Neural crest cell (in vitro differentiated cells): ENCODE measurements at places on chromosomes 6 and 20. TPM values are rescaled to one million over a fixed set of nuclear protein-coding genes. Genes with fewer than 3 reads are reported as not detected.

DNA sequence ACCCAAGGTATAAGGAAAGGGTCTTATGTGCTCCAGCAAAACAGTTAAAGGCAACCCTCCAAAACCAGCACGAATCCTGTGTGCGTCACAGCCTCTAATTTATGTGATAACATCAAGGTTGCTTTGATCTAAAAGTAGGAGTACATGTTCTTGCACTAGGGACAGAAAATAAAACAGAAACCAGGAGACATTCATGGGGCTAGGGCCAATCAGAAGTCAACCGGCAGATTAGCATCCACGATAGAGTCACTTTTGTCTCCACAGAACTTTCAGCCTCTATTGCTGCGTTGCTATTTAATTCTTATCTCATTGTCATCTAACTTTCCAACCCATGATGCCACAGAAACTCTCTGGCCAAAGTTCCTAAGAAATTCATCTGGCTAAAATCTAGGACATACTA lies 178.8 kb upstream of the PTCHD4 start:
- DNase-seq: no peak

DNA sequence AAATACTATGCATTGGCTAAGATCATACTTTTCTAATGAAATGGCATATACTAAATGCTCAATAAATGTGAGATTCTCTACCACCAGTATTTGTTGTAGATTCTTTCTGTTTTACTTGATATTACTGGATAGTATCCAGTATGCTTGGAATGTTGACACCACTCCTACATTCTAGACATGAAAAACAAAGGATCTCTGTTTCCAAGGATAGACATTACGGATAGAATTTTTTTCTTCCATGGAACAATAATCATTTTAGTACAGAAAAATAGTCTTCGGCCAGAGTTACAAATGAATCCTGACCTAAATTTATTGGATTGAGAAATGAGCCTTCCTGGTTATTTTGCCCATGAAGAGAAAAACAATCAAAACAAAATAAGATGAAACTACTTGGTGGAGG lies 258.2 kb upstream of the NT5E start:
- no peak for DNase-seq

- DNase-seq: no peak
These were observed 146.6 kb upstream of the BMP5 start for GRCh38 chr6:56021943-56022342.

Gene DSTN
- total RNA-seq: 91.9 and 98.7 TPM in 2 replicates

DNA sequence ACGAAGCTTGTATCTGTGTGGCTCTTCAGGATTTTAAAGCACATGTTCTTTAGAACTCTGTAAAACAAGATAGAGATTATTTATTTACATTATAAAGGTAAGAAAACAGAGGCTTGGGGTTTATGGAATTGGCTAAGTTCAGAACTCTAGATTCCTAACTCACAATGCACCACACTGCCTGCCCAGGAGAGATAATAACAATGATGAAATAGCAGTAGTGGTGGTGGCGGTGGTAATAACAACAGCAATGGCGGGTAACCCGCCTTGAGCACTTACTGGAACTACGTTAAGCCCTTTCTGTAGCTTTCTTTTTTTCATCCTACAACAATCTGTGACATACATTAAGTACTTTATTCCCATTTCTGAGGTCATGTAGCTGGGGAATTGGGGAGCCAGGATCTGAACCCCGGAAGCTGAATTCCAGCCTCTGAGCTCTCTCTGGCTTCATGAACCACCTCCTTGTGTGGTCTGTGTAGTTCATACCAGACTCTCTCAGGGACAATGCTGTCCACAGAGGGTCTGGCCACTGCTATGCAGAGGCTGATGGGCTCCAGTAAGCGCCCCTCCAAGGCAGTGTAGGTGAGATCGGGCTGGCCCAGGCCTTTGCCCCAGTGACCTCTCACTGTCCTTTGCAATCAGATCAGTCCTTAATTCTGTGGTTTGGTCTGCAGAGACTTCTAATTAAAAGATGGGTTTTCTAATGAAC lies 260.9 kb downstream of the SLC24A3 start:
- no peak for DNase-seq

- no peak for DNase-seq
These were observed 275.3 kb downstream of the TBC1D7 start for GRCh38 chr6:13053006-13053461.

Gene WFDC10B
- total RNA-seq: not detected in 2 replicates

- DNase-seq: no peak
These were observed 169.7 kb upstream of the TNFAIP3 start for GRCh38 chr6:137697267-137697938.

Gene PCIF1
- 36.4 and 36.5 TPM in 2 replicates for total RNA-seq

DNA sequence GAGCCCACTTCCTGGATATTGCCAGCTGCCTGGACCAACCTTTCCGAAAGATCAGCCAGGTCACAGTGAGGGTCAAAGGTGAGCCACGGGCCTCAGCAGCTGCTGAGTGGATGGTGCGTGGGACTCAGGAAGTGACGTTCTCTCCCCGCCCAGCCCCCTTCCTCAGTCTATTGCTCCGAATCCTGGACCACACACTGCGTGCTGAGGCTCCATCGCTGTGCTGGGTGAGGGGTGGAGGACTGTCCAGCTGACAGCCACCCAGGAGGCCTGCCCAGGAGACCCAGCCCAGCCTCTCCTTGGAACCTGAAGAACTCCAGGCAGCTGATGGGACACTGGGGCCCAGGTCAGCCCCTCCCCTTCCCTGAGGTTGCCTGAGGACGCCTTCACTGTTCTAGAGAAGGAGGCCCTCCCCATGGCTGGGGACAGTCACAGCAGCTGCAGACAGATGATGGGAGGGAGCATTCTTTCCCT lies 94.4 kb upstream of the CD93 start:
- no peak for DNase-seq

- DNase-seq: peak; percentile 58
These were observed 528 bp downstream of the NUDT3 start for GRCh38 chr6:34391786-34392496.

DNA sequence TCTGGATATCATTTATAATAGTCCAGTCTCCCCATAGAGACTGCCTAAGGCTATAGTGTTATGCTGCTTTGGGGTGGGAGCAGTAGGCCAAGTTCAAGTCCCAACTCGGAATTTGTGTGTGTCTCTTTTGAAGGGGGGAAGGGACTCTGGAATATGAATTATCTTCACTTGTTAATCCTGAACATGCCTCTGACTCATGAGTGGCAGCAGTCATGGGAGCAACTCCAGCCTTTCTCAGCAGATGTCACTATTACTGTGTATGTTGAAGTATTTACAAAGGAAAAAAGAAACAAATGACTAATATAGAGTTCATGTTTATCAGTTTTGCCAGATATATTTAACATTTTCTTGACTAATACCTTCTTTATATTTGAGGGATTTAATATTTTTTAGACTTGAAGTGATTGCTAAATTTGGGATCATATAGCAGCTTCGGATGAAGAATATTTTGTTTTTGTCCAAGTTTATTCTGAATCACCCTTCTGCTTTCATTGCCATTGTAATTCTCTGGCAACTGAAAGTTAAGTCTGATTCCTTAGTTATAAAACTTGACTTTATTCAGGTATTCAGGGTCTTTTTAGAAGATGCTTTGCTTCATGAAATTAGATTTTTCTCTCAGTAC lies 23.4 kb downstream of the FAM217A start:
- no peak for DNase-seq

- DNase-seq: no peak
These were observed 2.1 kb downstream of the FKBP1C start for GRCh38 chr6:63213325-63213724.

Gene SGK2
- total RNA-seq: 1.0 and 1.6 TPM in 2 replicates

GRCh38 chr6:89602166-89602565 lies 36.4 kb downstream of the LYRM2 start:
- no peak for DNase-seq

Gene TP53TG5
- not detected in 2 replicates for total RNA-seq

Gene FLRT3
- total RNA-seq: 35.2 and 36.3 TPM in 2 replicates

GRCh38 chr20:40908309-40908708 lies 120.3 kb upstream of the TOP1 start:
- DNase-seq: no peak

Gene SLC22A23
- 12.5 and 14.6 TPM in 2 replicates for total RNA-seq

Gene OR2H1
- not detected in 2 replicates for total RNA-seq

DNA sequence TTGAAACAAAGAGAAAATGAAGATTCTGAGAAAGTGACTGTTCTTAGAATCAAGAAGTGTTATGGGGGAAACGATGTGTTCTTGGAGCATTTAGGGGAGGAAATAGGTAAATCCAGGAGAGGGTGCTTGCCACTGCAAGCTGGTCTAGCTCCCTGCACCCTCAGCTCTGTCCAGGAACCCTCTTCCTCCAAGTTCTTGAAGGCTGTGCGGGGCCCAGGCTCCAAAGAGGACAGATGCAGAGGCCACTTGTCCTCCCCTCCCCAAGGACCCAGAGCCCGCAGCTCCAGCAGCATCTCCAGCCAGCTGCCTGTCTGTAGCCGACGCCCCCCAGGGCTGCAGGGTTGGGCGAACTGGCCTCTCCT lies 87.9 kb downstream of the CDC5L start:
- no peak for DNase-seq

Gene C20orf141
- not detected in 2 replicates for total RNA-seq

- no peak for DNase-seq
These were observed 22.8 kb upstream of the FAM83C start for GRCh38 chr20:35314816-35315631.

Gene GNAS
- 1,339 and 1,425 TPM in 2 replicates for total RNA-seq

DNA sequence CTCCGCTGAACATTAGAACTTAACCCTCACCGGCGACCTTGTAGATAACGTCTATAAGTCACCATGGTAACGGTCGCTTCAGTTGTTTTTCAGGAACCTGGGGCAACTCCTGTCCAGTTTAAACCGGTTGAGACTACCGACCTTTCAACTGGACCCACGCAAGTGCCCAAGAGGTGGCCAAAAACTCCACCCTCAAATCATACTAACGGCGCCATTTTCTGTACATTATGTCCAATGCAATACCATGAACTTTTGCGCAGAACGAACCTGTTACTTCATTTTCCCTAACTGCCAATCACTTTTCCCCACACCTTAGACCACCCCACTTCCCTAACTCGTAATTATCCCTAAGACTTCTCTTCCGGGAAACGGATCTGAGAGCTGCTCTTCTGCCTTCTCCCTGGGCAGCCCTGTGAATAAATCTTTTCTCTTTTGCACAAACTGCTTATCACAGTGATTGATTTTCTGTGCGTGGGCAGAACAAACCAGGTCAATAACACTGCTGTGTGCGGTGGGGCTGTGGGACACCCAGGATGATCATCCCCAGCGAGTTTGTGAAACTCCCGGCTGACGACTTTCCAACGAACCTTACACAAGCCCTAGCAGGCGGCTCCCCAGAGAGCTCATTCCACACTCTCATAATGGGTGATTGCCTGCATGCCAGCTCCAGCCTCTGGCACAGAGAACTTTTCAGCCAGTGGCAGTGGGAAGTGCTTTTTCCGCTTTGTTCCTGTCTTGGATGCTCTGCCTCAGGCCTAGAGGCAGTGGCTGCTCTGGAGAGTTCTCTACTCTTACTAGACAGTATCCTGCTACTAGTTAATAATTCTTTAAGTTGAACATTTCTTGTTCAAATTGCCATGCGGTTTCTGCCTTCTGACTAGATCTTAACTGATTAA lies 28.6 kb downstream of the GPX5 start:
- DNase-seq: no peak

- peak; percentile 70 for DNase-seq
These were observed 282.1 kb downstream of the UST start for GRCh38 chr6:149028767-149029405.

DNA sequence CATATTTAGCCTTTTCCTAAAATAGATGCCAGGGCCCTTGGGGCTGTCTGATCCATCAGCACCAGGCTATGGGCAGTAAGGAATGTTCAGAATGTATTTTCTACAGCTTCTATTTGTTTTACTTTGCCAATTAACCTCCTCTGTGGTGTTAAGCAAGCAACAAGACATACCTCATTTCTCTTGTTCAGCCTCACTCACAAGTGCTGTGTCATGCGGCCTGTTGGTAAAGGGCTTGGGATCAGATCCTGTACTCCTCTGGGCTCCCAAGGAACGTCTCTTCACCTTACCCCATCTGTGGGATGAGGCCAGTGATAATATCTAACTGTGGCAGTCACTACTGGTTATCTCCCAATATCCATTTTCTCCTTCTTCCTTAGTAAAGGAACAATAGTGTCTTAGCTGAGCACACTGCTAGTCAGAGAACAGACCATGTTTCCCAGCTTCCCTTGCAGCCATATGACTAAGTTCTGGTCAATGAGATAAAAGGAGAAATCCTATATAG lies 7.0 kb upstream of the DSTN start:
- no peak for DNase-seq

Gene SLA2
- 0.16 TPM in 1 of 2 replicates, not detected in the other for total RNA-seq

DNA sequence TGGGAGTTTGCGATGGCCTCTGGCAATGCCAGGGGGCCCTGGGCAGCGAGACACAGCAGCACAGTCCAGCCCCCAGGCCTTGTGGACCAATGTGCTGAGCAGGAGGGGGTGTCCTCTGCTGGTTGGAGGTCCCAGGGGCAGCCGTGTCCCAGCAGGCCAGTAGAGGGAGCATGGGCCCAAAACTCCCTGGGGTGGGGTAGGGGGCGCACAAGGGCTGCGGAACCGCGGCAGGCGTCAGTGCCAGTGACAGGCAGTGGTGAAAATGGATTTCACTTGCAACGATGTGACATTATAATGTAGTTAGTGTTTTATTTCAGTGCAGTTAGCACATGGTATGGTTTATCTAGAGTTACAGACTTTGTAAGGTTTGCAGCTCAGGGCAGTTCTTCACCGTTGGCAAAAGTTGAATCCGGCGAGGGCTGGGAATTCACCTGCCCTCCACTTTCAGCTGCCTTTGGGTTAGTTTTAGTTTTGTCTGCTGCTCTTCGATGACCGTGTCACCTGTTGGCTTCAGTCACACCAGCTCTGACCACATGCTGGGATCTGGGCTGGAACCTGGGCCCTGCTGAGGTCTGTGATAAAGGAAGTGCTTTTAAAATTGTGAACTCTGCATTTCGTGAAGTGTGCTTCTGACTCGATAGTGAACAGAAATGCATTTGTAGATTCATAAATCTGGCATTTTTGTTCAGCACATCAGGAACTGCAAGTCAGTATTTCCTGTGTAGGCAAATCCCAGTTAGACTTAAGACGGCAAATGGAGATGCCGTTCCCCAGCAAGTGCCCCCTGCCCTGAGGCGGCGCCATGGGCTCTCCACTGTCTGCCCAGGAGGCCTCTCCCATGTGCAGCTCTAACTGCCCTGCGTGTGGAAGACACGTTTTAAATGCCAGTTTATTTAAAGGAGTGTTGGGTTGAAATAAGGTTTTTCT lies 46.8 kb downstream of the PYGB start:
- DNase-seq: peak; percentile 58

- DNase-seq: no peak
These were observed 87.6 kb downstream of the AGPAT4 start for GRCh38 chr6:161186173-161186769.

- no peak for DNase-seq
These were observed 265.0 kb downstream of the CDC5L start for GRCh38 chr6:44652547-44652946.

Gene MUCL3
- not detected in 2 replicates for total RNA-seq

GRCh38 chr20:1536893-1537730 lies 20.4 kb downstream of the SIRPD start:
- DNase-seq: no peak

Gene DAAM2
- total RNA-seq: 17.6 and 18.2 TPM in 2 replicates

DNA sequence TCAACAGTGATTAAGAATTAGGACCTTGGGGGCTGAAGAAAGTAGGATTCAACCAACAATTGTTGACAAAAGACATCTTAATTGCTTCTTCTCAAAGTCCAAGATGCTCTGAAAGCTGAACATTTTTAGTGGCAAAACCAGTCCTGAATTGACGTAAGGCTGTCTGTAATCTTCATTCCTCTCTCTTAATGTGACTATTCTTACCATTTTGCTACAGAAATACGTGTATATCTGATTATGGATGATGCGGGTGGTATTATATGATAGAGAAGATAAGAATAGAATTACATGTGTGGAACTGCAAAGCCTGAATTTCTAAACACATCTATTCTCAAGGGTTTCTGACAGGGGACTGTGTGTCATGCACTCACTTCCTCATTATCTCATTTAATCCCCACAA lies 130.3 kb upstream of the SASH1 start:
- DNase-seq: no peak
